ENCODE measurements at places on chromosomes 7 and 10.

DNA sequence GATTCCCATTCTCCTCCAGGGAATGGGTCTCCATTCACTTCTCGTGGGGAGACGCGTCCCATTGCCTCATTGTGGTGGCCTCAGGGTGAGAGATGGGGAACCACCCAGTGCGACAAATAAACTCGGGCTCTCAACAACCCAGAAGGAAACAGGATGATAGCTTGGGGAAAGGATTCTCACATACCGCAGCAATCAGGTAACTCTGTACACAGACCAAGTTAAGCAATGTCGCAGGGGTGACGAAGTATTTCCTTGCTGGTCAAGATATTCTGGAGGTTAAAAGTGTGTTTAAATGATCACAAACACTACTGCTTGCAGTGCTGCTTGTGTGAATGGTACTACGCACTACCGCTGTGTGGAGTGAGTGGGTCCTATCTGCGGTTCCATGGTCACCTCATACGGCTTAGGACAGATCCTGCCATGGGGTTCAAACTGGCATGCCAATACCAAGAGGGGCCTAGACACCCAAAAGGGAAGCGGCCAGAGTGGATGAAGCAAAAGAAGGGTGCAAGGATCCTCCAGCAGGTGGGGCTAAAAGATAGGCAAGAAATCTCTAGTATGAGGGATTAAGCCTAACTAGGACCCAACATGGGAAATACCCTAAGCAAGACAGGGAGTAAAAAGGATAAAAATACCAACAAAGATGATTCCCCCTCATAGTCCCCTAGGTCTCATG, 143.8 kb upstream of the TMEM106B start:
- peak; percentile 26 for DNase-seq

DNA sequence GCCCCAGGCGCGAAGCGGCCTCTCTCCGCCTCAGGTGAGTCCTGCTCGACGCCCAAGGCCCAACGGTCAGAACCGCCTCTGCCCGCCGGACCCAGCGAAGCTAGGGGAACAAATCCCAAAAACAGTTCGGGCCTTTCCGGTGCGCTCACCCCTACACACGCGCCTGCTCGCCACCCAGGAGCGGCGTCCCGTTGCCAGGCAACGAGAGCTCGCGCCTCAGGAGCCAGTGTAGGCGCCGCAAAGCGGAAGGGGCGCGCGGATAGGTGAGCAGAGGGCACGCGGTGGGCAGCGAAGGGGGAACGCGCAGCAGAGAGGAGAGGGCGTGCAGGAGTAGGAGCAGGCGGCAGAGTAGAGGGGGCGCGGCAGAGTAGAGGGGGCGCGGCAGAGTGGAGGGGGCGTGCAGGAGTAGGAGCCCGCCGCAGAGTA, at the start of the genes DYDC1 and DYDC2:
DYDC1 (minus strand) TSS at position 193 of the 426 bp plus-strand sequence. CDS start 4,154 bp downstream, outside the sequence.
DYDC2 (plus strand) TSS at position 219 of the 426 bp plus-strand sequence. CDS start 5,663 bp downstream, outside the sequence.
- DNase-seq: no peak

GRCh38 chr10:86693721-86694369, 25.5 kb downstream of the LDB3 start:
- DNase-seq: no peak

DNA sequence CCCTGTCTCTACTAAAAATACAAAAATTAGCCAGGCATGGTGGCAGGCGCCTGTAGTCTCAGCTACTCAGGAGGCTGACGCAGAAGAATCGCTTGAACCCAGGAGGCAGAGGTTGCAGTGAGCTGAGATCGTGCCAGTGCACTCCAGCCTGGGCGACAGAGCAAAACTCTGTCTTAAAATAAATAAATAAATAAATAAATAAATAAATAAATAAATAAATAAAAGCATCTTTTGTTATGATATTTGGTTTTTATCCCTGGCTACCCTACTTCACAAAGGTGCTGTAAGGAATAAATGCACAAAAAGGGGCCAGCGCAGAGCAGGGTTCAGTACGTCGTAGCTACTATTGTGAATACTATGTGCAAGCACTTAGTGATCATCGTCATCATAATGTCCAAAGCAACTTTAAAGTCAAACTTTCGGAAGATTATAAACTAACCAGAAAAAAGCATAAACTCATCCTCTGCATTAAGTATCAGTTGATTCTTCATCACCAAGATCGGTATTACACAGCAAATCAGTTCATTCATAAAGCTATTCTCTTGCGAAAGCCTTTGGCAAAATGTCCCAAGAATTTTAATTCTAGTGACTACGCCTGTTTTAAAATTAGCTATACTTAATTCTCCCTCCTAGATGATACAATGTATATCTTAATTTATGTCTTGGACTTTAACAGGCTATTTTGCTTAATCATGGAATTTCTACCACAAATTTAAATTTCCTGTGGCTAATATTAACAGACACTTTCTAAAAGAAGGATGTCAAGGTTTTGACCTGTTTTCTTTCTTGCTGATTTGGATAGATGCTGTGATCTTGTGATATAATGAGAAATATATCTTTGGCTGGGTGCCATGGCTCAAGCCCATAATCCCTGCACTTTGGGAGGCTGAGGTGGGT, 7.6 kb upstream of the NFE2L3 start:
- DNase-seq: no peak

DNA sequence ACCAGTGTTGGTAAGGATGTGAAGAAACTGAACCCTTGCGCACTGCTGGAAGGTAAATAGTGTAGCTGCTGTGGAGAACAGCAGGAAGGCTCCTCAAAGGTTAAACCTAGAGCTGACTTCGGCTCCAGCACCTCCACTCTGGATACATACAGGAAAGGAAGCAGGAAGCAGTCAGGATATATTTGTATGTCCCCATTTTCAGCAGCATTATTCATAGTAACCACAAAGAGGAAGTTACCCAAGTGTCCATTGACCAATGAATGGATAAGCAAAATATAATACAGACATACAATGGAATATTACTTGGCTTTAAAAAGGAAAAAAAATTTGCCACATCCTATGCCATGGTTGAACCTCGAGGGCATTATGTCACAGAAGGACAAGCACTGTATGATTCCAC, 15.0 kb downstream of the RET start:
- DNase-seq: no peak

- peak; percentile 21 for DNase-seq
These were observed 123.4 kb upstream of the ZNF746 start for GRCh38 chr7:149620961-149621360.

- no peak for DNase-seq
These were observed 46.8 kb downstream of the DOCK4 start for GRCh38 chr7:112159351-112159750.

GRCh38 chr7:27133409-27134231, 3.1 kb upstream of the HOXA4 start:
- no peak for DNase-seq

DNA sequence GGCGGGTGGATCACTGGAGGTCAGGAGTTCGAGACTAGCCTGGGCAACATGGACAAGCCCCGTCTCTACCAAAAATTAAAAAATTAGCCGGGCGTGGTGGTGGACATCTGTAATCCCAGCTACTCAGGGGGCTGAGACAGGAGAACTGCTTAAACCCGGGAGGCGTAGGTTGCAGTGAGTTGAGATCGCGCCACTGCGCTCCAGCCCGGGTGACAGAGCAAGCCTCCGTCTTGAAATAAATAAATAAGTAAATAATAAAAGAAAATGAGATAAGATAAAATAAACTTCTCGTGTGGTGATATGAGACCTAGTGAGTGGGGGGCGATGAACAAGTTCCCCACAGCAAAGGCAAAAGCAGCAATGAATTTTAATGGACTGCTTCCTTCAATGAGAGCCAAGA, 33.6 kb upstream of the LMTK2 start:
- no peak for DNase-seq

DNA sequence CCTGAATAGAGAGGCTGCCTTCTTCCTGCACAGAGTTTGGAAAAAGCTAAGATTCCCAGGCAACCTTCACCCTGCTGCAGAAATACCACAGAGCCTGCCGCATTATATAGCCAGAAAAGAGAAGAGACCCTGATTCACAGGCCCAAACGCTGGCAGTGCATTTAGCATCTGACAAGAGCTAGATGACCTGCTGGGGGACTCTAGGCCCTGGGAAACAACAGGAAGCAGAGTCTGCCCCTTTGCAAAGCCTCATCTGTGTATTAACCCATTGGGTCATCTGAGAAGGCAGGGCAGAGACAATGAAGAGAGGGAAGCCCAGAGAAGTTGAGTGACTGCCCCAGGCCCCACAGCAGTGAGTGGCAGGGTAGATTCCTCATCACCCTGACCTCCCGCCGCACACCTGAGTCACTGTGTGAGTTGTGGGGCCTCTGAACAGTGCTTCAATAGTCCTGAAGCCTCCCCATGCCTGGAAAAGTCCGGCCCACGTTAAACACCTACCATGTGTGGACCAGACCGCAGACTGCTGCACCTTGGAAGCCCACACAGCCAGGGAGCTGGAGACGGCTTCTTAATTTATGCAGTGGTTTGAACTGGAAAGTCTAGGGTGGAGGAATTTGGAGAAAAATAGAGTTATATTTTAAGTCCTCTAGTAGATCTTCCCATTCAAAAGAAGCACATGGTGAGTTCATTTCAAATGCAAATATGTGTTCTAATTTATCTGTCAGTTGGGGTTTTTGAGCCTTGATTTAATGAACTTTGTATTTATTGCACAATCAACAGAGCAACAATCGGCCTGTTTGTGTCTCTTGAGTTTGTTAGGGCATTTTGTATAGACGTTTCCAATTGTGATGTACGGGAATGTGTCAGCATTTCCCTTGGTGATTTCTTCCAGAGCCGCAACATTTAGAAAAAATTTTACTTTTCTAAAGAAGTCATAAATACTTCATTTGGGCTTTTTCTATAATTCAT, 80.4 kb upstream of the GPR26 start:
- no peak for DNase-seq

- no peak for DNase-seq
These were observed 61.0 kb upstream of the TMEM248 start for GRCh38 chr7:66859794-66860645.

DNA sequence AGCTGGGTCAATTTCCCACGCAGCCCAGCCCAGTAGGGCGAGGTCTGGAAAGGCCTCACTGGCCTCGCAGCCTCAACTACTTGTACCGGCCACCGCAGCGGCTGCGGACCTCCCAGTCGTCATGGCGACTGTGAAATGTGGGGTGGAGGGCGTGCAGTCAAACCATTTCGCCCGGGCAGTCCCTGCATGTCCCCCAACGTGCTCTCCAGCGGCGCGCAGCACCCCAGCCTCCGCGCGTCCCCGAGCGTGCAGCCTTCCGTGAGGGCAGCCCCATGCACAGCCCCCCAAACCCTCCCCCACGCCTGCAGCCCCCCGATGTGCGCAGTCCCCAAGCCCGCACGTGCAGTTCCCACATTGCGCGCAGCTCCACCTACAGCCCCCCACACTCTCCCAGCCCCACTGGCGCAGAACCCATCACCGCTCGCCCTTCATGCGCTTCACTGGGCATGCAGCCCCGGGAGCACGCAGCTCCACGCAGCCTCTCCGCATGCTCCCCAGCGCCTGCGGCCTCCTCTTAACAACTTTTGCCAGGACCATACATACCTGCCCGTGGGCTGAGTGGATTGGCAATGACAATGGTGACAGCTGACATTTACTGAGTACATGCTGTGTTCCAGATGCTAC, 34.5 kb upstream of the SFTPD start:
- DNase-seq: no peak

DNA sequence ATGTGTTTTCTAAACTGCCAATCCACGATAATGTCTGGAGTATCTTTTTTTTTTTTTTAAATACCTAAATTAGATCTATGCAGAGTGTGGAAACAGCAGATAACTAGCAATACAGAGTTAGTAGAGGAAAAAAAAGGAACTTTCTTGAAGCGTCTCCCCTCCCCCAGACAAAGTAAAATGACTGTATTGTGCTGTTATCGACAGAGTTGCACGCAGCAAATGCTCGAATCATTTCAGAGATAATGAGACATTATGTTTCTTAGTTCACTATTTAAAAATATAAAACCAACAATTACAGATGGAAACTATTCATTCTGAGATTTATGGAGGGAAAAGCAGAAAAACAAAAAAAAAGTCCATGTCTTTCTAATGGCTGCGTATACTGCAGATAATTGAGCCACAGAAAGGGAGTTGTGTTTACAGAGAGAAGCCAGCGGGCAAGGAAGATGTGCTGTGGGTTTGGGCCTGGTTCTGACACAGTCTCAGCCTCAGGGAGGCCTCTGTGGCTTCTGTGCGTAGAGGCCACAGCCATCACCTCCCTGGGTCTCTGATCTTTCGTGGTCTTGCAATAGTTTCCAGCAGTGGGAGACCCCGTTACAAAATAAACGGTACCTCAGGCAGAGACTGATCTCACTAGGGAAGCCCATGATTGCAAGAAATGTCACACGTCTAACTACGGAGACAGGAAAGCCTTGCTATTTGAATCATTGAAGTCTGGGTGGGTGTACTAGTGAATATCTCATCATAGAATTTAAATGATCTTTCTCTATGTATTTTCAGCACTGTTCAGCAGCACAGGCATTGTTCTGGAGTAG, 19.1 kb upstream of the KLF6 start:
- no peak for DNase-seq

DNA sequence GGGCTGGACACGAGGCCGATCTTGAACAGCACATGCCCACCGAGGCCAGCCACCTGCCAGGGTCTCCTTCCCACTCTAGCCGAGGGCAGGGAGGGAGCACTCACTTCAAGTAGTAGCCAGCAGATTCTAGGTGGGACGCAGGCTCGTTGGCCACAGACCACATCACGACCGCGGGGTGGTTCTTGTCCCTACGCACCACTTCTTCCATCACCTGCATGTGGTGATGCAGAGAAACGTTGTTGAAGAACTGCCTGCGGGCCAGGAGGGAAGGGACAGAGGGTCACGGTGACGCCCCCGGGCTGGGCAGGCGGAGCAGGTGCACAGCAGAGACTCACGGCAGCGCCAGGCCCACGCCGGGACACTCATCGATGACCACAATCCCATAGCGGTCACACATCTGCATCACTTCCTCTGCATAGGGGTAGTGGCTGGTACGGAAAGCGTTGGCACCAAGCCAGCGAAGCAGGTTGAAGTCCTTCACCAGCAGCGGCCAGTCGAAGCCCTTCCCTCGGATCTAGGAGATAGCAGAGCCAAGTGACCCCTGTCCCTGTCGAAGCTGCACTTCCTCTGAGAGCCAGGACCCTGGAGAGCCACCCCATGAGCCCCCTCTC, 7.7 kb downstream of the GUSB start:
- no peak for DNase-seq

GRCh38 chr10:100022403-100022802, 12.7 kb upstream of the DNMBP start:
- DNase-seq: no peak

- DNase-seq: no peak
These were observed 423.5 kb upstream of the IGFBP3 start for GRCh38 chr7:46344533-46344932.

DNA sequence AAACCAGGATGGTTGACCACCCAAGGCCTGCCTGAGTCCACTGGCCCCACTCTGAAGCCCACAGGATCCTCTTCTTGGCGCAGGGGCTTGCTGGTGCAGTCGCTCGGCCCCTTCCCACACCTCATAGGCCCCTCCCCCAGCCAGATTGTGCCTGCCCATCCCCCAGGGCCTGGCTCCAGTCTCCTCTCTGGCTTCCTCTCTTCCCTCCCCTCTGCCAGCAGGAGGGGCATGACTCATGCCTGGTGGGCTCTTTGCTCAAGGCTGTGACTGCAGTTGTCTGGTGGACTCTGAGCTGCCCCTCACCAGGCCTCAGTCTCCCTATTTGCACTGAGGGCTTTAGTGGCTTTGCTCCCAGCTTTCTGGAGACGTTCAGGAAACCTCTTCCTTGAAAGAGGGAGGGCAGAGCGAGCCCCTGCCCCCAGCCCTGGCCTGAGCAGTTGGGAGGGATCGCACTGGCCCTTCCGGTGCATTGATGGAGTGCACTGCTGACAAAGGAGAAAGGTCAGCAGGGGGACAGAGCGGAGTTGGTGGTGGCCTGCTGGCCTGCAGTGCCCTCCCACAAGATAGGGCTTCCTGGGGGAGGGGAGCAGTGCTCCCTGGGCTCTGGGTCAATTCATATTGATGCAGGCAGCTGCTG, 60.7 kb downstream of the ZMIZ1 start:
- DNase-seq: no peak

- DNase-seq: no peak
These were observed 94.1 kb downstream of the ARMH3 start for GRCh38 chr10:101961591-101962498.

Measured in stimulated activated CD4-positive, alpha-beta T cell treated with anti-CD3 and anti-CD28 coated beads, Interleukin-1b, Interleukin-23, amount 100 ng/mL, for 1 hour (primary cell).